Mucosa of descending colon (tissue), 3 donors: ENCODE measurements at places on chromosomes 3 and 15. TPM values are rescaled to one million over a fixed set of nuclear protein-coding genes. Genes with fewer than 3 reads are reported as not detected.

DNA sequence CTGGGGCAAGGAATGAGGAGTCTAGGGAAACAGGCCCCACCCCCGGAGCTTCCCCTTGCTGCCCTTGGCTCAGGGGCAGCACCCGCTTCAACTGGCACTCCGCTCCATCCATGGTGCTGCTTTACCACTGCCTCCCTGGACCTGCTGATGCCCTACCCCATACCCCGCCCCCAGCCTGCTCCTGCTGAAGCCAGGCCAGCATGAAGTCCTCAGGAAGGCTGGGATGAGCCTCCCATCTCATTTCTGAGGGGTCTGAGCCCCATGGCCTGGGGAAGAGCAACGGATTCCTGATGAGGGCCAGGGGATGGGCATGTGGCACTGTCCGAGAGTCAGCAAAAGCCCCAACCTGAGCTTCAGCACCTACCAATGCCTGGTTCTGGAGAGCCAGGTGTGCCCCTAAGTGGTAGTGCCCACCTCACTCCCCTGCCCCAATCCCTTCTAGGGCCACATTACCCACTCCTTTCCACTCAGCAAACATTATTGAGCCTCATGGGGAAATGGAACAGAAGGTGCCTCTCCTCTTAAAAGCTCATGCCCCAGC lies 21.0 kb downstream of the SEC61A1 start:
- DNase-seq: no peak

- peak; percentile 77 for DNase-seq
Observed at GRCh38 chr3:134374105-134374790, at the start of gene AMOTL2. Gene AMOTL2 (minus strand): TSS chr3:134374447. CDS start chr3:134371433, 3,014 bp downstream.

DNA sequence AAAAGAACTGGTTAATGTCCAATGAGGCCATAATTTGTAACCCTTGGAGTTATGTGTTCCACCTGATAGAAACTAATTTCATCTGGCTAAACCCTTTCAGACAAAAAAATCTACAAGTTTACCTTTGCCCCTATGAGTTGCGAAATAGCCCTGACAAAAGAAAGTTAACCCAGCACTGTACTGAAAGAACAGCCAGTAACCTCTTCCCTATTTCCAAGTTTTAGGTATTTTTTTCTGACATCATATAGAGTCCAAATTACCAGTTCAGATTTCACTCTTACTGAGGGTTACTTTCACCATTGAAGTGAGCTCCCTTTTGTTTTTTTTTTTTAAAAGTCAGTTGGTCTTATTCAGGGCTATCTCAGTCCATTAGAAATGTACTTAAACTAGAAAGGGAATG lies 42.8 kb upstream of the PTPRG start:
- DNase-seq: no peak

DNA sequence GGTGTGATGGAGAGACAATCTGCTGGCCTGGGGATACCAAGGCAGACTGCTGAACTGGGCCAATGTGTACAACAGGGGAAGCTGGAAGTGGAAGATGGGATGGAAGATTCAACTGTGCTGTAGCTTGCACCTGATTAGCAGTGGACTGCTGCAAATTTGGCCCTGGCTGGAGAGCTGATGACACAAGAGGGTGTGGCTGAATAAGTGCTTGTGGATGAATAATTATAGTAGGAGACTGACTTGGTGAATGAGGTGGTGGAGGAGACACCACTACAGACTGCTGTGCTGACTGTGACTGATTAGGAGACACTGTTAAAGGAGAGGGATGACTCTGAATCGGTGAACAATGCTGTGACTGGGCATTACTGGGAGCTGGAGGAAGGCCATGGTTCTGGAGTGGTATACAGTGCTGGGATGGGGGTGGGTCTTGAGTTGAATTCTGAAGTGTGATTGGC lies 52.5 kb downstream of the PHC3 start:
- no peak for DNase-seq

DNA sequence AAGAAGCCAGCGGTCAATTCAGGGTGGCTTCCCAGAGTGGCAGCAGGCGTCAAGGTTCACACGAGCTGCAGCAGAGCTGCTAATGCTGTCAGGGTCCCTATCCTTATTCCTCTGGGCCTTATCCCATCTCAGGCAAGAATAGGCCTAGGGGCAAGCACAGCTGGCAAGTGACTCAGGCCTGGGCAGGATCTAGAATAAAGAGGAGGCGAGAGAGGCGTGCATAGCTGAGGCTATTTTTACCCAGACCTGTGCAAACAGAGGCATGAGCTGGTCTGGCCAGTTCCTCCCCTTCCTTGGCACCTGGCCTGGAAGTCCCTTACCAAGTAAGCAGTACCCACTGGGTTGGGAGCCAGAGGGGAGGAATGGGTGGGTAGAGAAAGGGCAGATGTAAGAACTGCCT lies 12.2 kb upstream of the VIPR1 start:
- peak; percentile 49 for DNase-seq

The IGDCC3 gene
- total RNA-seq: 0.51 TPM

The STRIT1 gene
- total RNA-seq: not detected

The GOLGA8A gene
- total RNA-seq: 37.6 TPM
